Dermis blood vessel endothelial cell (primary cell): ENCODE measurements at places on chromosomes 2 and 18. TPM values are rescaled to one million over a fixed set of nuclear protein-coding genes. Genes with fewer than 3 reads are reported as not detected.

Gene PLEKHB2
- 146 and 158 TPM in 2 replicates for total RNA-seq

Gene SCRN3
- 24.0 and 31.6 TPM in 2 replicates for total RNA-seq

Gene STK25
- total RNA-seq = 445 and 536 TPM in 2 replicates

Gene FLACC1
- 0.84 and 2.0 TPM in 2 replicates for total RNA-seq

Gene BMP10
- total RNA-seq = not detected in 2 replicates

Gene ALPI
- total RNA-seq = not detected in 2 replicates

Gene EPHA4
- total RNA-seq = 10.6 and 21.1 TPM in 2 replicates

Gene MALL
- 39.3 and 52.5 TPM in 2 replicates for total RNA-seq

Gene TRIM43
- total RNA-seq = not detected in 2 replicates

Gene REG3A
- total RNA-seq = not detected in 2 replicates

GRCh38 chr18:79548986-79549637 lies 130.5 kb upstream of the CTDP1 start:
- DNase-seq = no peak

GRCh38 chr2:60267122-60267521 lies 286.3 kb downstream of the BCL11A start:
- no peak for DNase-seq

DNA sequence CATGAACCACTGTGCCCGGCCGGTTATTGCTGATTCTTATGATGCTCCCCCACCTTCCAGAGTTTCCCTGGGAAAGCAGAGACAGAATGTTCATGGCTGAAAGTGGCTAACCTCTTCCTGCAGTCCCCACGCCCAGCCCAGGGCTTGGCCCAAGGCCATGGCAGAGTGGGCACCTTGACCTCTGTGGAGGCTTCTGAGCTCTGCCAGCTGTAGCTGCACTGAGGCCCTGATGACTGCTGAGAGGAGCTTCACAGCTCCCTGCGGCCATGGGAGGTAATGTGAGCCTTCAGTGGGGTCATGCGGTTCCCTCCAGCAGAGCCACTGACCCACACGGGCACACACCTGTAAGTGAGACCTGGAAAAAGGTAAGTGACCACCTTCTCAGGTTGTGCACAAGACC lies 13.3 kb downstream of the EFHD1 start:
- DNase-seq = no peak

DNA sequence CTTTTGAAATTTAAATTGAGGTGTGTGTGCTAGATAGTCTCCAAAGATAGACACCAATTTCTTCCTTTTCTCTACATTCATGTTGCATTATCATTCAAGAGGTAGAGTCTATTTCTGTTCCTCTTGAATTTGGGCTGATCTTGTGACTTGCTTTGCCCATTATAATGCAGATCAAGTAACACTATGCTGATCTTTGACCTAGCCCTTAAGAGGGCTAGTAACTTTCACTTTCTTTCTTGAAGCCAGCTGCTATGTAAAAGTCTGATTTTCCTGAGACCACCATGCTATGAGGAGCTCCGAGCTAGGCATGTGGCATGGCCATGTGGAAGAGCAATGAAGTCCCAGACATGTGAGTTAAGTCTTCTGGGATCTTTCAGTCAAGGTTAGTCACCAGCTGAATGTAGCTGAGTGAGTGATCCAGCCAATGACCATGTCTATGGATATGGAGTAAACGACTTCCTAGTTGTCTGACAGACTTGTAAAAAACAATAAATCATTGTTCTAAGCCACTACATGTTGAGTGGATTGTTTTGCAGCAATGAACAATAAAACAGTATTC lies 189.4 kb upstream of the CWC22 start:
- DNase-seq = no peak

GRCh38 chr2:40363231-40363630 lies 88.7 kb downstream of the SLC8A1 start:
- DNase-seq = no peak

- peak; percentile 17 for DNase-seq
Observed at GRCh38 chr2:170966648-170967396, 37.8 kb downstream of the GORASP2 start.

DNA sequence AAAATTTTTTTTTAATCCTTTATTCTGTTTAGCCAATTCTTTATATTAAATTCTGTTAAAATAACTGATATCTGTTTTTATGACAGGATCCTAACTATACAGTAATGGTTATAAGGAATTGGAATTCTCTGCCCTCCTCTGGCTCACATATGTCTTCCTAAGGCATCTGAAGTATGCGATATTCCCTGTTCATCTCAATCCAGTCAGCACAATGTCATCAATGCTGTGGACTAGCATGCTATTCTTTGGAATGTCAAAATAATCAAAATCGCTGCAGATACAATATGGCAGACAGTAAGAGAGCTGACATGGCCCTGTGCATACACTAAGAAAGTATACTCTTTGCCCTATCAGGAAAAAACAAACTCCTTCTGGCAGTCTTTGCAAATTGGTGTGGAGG lies 107.6 kb downstream of the AP1S3 start:
- DNase-seq = no peak

GRCh38 chr2:26838121-26838906 lies 9.6 kb upstream of the DPYSL5 start:
- DNase-seq = peak; percentile 50

GRCh38 chr2:170022692-170023091 lies 155.3 kb upstream of the MYO3B start:
- peak; percentile 12 for DNase-seq

- no peak for DNase-seq
Observed at GRCh38 chr18:79186649-79187048, 117.5 kb downstream of the ATP9B start.

DNA sequence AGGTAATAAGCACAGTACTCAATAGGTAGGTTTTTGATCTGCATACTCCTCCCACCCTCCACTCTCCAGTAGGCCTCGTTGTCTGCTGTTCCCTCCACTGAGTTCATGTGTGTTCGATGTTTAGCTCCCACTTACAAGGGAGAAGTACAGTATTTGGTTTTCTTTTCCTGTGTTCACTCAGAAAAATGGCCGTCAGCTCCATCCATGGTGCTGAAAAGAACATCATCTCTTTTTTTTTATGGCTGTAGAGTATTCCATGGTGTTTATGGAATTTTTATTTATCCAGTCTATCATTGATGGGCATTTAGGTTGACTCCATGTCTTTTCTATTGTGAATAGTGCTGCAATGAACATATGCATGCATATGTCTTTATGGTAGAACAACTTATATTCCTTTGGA lies 849.7 kb upstream of the NRXN1 start:
- no peak for DNase-seq

GRCh38 chr2:200216310-200216709 lies 90.2 kb upstream of the SPATS2L start:
- no peak for DNase-seq

- DNase-seq = peak; percentile 63
Observed at GRCh38 chr2:233152541-233152940, 92.4 kb downstream of the INPP5D start.

DNA sequence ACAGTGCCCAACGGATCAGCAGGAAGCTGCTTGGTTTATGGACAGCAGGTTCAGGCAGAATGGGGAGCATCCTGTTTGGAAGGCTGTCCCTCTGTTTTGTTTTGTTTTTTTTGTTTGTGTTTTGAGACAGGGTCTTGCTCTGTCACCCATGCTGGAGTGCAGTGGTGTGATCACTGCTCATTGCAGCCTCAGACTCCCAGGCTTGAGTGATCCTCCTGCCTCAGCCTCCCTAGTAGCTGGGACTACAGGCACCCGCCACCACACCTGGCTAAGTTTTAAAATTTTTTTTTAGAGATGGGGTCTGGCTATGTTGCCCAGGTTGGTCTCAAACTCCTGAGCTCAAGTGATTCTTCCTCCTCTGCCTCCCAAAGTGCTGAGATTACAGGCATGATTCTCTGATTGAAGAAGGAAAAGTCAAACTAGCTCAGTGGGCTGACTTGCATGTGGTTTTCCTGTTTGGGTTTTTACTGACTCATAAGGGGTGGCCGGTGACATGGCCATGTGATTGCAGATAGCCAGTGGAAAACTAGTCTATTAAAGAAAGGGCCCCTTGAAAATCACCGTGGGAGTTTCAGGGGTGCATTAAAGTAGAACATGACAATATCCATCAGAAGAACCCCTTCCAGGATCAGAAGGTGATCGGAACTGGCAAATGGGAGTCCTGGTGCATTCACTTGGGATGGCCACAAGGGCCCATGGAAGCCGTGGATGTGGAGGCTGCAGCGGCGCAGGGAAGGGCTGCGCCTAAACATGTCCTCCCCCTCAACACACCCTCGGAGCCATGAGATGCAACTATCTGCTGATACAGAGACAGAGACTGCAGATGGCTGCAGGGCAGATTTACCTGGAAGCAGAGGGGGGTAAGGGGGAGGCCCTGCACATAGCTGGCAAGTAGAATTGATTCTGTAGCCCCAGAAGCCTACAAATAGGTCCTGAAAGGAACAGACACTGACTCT lies 26.5 kb downstream of the AQP12B start:
- peak; percentile 15 for DNase-seq

DNA sequence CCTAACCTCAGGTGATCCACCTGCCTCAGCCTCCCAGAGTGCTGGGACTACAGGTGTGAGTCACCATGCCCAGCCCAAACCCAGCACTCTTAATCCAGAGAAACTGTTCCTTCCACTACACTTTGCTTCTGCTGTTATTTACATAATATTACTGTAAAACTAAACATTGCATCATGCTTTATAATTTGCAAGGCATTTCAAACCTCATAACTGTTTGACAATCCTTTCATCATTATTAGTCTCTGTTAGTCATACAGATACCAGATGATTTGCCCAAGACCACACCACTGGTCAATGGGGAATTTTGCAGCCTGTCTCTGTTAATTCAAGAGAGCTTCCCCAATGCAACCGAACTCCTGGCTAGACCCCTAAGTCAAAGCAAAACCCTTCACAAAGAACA lies 338.3 kb downstream of the ALK start:
- no peak for DNase-seq

DNA sequence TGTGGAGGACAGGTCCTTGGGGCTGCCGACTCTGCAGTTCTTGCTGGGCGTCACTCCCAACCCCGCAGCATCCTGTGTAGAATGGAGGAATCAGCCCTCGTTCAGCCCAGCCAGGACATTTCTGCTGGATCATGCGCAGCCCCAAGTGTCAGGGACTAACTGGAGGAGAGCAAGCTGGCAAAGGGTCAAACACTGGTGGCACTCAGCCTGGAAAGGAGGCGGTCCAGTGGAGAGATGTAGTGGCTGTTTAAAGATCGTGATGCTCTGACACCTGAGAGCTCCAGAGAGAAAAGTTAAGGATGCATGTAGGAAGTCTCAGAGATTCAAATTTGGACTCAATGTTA lies 63.6 kb upstream of the SH3RF3 start:
- no peak for DNase-seq

GRCh38 chr2:212667751-212668316 lies 129.2 kb upstream of the ERBB4 start:
- DNase-seq = no peak

GRCh38 chr2:221085936-221086335 lies 486.2 kb downstream of the EPHA4 start:
- DNase-seq = no peak

- DNase-seq = no peak
Observed at GRCh38 chr2:239061824-239062570, 214.1 kb downstream of the TWIST2 start.

DNA sequence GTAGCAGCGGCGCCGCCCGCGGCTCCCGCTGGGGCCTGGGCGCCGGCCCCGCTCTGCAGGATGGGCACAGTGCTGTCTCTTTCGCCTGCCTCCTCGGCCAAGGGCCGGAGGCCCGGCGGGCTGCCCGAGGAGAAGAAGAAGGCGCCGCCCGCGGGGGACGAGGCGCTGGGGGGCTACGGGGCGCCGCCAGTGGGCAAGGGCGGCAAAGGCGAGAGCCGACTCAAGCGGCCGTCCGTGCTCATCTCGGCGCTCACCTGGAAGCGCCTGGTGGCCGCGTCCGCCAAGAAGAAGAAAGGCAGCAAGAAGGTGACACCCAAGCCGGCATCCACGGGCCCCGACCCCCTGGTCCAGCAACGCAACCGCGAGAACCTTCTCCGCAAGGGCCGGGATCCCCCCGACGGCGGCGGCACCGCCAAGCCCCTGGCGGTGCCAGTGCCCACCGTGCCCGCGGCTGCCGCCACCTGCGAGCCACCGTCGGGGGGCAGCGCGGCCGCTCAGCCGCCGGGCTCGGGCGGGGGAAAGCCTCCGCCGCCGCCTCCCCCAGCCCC lies 369 bp downstream of the CDK5R2 start:
- DNase-seq = no peak
